Stimulated activated CD4-positive, alpha-beta T cell treated with anti-CD3 and anti-CD28 coated beads, Interleukin-4, amount 100 ng/mL, for 1 hour (primary cell): ENCODE measurements at places on chromosomes 5 and 9.

GRCh38 chr5:144028058-144028457 is 142.4 kb downstream of the YIPF5 start:
- no peak for DNase-seq

GRCh38 chr5:72107131-72107900 is at the start of gene MAP1B:
Gene MAP1B, plus strand, starts transcription at chr5:72107475. Its CDS starts 57 bp downstream, at chr5:72107532.
- no peak for DNase-seq

GRCh38 chr9:109861918-109862317 is 81.9 kb downstream of the PALM2AKAP2 start:
- DNase-seq, result no peak

- DNase-seq, result no peak
Observed at GRCh38 chr5:157745041-157745456, 1.5 kb downstream of the LSM11 start.

- DNase-seq, result no peak
Observed at GRCh38 chr5:84092738-84093137, 291.9 kb downstream of the EDIL3 start.

- no peak for DNase-seq
Observed at GRCh38 chr9:131593091-131593820, 47.9 kb downstream of the PRRT1B start.

DNA sequence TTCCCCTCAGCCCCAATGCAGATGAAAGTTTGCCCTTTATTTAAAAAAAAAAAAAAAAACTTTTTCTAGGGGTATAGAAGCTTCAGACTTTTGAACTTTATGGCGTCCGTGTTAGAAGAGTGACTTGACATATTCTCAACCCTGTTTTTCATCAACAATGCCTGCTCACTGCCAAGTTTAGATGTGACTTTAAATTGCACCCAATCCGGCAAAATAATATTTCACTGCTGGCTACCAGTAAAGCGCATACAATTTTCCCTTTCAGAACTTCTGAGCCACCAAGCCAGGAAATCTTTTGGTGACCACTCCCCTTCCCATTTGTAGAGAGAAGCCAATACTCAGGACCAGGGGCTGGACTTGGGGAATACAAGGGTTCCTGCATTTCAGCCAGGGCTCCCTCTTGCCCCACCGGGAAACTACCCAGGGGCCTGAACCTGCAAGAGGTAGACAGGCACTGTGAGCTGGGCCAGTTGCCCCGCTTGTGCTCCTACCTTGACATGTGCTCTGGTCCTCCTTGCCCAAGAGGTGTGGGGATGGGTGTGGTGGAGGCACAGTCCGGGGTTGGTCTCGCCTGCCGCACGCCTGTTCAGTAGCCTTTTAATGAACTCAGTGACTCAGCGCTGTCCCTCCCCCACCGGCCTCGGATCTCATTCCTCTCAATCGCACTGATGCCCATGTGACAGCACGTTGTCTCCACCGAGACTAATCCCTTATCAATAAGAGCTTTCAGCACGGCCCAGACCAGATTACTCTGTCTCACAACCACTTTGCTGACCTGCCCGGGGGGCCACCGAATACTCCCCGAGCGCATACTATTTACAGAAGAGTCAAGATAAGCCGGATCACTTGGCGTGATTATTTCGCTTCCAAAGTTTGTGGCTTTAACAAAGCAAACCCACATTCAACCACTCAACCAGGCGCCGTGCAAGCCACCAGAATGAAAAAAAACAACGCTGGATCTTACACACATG is 226.4 kb downstream of the DCP2 start:
- no peak for DNase-seq

GRCh38 chr9:71758785-71759184 is 9.5 kb downstream of the CEMIP2 start:
- no peak for DNase-seq

DNA sequence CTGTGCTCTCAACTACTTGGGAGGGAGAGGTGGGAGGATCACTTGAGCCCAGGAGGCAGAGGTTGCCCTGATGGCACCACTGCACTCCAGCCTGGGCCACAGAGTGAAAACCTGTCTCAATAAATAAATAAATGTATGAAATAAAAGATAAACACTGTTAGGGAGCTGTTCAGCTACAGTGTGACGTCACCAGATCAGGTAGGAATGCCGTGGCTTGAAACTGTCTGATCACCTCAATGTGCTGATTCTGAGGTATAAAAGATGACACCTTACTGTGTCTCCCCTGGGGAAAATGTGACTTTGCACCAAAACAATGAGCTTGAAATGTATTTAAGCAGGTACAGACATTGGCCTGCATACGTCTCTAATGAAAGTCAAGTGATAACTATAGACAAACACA is 133.3 kb downstream of the ADAMTS16 start:
- DNase-seq, result no peak

- DNase-seq, result no peak
Observed at GRCh38 chr9:134522976-134523375, 118.6 kb upstream of the COL5A1 start.
